ENCODE measurements at places on chromosomes 4 and X. TPM values are rescaled to one million over a fixed set of nuclear protein-coding genes. Genes with fewer than 3 reads are reported as not detected.
A peak's percentile ranks its signal among the peaks of the same experiment; 100 is the strongest.

Gene FHDC1
- 4.7 TPM for total RNA-seq

Gene UGT2B7
- total RNA-seq, result not detected

Gene CCNQ
- 15.4 TPM for total RNA-seq

Gene TMSB15A
- 12.7 TPM for total RNA-seq

GRCh38 chr4:140061194-140061593 lies 92.8 kb downstream of the MAML3 start:
- ATAC-seq, result no peak

DNA sequence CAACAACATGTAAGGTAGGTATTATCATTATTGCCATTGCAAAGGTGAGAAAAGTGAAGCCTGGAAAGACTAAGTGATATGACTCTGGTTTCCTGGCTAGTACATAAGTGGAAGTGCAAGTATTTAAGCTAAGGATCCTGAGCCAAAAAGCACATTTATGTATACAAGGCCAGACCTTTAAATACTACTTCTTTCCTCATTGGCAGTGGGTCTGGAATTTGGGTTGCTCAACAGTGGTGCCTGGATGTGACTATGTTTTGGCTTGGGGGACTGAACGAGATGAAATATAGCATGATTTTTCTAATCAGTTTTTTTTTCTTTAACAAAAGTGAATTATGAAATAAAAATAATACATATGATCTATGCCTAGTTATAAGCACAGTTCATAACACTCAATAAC lies 7.4 kb upstream of the FGF13 start:
- ATAC-seq, result no peak

DNA sequence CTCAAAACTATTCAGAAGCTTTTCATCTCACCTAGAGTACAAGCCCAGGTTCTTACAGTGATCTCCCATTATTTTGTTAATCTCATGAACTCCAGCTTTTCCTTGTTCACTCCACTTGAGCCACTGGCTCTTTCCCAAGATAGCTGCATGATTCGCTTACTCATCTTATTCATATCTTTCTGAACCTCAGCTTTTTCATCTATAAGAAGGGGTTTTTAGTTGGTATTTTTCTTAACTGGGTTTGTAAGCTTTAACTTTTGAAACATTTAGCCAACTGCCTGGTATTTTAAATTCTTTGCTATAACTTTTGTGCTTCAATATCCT lies 24.0 kb downstream of the GIMD1 start:
- ATAC-seq, result no peak

Gene RNF212
- total RNA-seq, result 8.1 TPM

GRCh38 chr4:165537028-165537648 lies 158.3 kb downstream of the CPE start:
- no peak for ATAC-seq

DNA sequence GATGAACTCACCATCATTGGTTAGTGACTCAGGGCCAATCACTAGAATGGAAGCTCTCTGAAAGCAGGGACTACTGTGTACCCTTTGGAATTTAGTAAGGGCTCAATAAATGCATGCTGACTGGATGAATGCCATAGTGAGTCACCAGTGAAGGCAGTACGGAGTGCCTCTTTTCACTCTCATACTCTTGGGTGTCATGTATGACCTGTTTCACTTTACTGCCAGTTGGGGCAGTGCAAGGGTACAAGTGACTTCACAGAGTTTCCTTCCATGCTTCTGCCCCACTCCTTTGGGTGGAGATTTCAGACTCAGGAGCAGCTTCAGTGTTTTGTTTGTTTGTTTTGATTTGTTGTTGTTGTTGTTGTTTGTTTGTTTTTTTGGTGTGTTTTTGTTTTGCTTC lies 57.7 kb downstream of the SOX3 start:
- ATAC-seq, result no peak

Gene MTMR8
- 3.4 TPM for total RNA-seq

DNA sequence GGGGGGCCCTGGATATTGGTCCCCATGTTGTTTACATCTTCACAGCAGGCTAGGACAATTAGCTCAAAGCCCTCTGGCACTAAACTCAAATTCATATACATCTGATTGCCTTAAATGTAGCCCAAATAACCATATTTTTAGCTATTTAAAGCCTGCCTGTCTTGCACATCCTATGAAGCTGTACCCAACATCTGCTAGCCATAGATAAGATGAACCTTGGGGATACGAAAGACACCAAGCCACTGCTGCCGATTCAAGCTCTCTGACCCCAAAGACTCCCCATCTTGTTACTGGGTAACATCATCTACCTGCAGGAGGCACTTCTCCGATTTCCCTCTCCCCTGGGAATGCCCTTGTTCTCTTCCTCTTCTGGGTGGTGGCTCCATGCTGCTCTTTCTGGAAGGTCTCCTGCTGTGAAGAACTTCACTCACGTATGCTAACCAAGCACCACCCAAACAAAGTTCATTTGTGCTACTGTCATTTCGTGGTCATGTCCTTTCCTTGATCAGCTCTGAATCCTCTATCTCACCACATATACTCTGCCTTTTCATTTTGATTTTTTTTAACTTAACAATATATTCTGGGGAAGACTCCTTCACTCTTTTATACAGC lies 107.7 kb upstream of the ATXN3L start:
- no peak for ATAC-seq

Gene CPE
- total RNA-seq, result 184 TPM

DNA sequence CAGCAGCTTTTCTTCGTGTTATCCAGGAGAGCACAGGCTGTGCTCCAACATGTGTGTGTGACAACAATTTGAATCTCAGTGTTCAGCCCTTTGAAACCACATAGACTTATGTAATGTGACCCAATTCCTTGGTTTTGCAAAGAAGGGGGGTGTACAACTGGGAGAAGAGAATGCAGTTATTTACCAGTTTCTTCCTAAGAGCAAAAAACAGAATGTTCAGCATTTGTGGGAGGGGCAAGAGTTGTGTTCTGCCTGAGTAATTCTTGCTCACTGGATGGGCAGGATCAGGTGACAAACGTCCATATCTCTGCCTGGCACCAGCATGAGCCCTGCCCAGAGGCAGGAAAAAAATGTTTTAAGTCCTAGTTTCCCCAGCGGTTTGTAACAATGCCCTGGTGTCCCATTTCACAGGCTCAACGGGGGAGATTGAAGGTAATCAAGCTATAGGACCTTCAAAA lies 72.0 kb downstream of the PRPS1 start:
- peak; percentile 92 for ATAC-seq

All from motor neuron (in vitro differentiated cells).